ELR (cell line): ENCODE measurements at places on chromosomes 2 and 18.

GRCh38 chr2:127039387-127040031, 67.4 kb downstream of the BIN1 start:
- DNase-seq: no peak

DNA sequence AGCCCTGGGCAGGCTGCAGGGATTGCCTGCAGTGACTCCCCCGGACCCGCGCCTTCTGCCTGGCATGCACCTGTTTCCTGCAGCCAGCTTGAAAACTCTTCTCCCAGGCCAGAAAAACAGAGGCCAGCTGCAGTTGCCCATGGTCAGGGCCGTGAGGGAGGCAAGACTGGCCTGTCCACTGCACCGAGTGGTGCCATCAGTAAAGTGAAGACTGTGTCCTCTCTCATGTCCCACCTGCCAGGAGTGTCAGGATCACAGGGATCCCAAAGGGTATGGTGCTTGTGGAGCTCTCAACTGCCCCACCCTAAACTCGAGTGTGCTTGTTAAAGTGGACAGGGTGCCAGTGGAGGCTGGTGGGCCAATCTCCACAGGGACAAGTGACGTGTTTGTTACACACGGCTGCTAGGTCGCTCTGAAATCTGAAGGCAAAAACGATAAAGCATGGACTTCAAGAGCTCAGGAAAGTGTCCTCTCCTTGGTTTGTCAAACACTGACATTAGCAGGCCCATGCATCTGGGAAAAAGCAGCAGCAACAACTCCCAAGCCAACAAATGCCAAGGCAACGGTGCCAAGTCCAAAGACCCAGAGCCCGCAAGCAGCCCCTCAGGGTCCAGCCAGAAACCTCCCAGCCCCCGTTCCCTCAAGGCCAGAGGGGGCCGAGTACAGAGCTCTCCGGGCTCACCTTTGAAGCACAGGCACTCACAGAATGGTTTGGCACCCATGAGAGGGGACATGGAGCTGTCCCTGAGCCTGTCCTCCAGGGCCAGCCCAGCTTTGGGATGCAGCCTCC, 213.2 kb downstream of the HDAC4 start:
- no peak for DNase-seq

DNA sequence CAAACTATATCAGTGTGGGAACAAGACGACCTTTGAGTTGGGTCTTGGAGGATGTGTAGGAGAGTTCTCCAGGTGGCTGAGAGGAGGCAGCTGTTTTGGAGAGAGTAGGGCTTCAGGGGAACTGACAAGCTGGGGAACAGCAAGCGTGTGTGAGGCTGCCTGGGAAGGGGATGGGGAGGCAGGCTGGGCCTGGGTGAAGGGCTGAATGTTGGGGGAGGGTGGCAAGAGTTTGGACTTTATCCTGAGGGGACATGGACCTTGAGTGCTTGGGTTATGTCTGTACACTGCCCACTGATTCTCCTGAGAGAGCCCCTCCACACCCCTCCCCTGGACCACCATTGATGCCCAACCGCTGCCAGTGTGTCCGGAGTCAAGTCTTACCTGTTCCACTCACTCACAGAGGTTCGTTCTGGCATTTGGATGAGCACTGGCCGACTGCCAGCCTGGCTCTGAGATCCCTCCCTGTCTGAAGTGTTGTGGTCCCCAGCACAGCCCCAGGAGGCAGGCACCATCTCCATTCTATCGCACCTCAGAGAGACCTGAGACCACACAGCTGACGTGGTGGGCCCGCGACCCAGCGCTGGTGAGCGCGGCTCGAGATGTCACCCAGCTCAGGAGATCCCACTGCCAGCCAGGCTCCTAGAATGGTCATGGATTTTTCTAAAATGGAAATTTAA, 59.5 kb downstream of the DCDC2C start:
- no peak for DNase-seq

GRCh38 chr18:46366201-46366600, 262.0 kb downstream of the HAUS1 start:
- DNase-seq: no peak

- DNase-seq: no peak
Measured at GRCh38 chr2:70089983-70090525, 2.8 kb downstream of the PCBP1 start.

DNA sequence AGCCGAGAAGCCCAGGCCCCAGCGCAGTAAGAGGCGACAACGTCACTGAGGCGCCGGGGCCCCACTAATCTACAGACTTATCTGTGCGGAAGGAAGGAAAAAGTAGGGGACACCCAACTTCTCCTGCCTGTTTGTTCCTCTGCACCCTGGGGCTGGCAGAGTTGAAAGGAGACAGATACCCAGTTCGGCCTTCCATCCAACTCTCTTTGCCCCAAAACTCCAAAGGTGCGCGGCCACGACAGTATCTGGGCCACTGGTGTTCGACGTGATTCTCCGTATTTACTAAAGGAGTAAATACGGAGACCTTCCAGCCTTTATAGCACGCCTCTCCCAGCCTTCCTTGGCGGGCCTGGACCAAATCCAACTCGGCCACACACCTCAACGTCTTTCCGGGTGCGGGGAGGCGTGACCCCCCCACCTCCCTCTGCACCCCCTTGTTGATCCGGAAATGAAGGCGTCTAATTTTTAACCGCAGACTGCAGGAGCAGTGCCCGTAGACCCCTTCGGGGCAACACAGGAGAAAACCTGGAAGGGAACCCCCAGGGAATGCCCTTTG, 1.6 kb downstream of the SMAD7 start:
- peak; percentile 68 for DNase-seq

DNA sequence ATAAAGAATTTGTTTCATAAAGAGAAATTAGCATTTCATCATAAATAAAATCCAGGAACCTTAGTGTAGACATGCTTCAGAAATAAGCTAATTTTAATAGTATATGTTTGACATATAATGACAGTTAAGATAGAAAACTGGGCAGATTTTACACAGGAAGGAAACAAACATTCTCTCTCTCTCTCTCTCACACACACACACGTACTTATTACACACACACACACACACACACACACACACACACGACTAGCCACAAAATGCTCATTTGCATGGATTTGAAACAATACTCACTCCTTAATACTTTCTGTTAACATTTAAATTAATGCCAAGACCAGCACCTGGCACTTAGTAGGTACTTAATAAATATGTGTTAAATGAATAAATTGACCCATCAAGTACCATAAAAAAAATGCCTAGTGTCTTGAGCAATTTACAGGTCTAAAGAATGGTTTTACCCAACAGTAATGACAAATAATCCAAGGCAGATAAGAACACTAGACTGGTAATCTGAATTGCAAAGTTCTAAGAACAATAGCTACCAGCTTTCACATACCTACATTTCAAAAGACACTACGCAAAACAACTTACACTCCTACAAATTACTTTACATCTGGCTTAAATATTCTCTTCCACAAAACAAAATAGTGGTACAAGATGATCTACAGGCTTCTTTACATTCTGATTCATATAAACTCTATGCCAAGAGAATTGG, 2.9 kb upstream of the GALNT3 start:
- no peak for DNase-seq

- no peak for DNase-seq
Measured at GRCh38 chr2:29064346-29064715, 10.0 kb downstream of the PCARE start.

- no peak for DNase-seq
Measured at GRCh38 chr2:98771264-98771663, 40.3 kb upstream of the MGAT4A start.

DNA sequence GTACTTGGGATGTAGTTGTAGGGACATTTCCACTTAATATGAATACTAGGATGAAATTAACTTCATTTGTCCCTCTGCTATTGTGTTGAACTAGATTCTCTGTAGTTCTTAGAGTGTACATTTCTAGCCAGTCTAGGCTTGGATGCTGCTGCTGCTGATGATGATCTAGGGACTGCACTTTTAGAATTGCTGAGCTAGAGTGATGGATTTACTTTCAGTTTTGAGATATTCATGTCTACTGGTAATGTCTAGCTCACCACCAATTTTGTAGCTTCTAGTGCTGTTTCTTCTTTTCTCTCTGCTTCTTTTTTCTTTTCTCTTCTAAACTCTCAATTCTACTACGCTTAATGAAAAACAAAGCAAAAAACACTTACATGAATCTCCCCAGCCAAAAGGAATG, 49.4 kb downstream of the MRPS9 start:
- DNase-seq: no peak

DNA sequence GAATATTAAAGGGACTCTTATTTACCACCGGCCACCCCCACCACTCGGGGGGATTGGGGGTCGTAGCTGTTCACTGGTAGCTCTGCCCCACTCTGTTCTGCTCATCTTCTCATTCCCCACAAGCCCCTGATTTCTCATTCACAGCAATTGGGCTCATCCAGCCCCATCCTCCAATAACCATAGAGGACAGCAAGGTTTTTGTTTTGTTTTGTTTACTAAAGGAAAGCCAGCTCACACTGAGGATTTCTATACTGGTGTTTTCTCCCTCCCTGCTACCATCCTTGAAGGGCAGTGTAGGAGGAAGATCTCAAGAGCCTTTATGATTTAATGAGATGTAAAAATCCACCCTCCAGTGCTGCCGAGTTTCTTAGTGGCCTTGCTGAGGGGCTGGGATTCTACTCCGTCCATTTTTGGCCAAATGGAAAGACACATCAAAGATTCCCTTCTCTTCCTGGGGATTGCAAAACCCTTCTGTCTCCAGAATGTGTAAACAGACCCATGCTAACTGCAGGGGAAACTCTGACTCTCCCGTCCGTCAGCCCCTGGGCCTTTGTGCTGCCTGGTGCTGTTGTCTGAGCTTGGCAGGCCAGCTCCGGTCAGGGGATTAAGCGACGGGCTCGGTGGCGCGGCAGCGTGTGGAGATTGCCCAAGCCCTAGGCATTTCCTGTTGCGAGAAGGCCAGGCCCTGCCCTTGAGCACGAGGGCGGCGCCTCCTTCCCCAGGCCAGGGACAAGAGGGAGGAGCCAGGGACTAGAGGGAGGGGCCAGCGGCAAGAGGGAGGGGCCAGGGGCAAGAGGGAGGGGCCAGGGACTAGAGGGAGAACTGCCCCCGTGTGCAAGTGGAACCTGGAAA, 165.0 kb downstream of the ANTXR1 start:
- peak; percentile 95 for DNase-seq

DNA sequence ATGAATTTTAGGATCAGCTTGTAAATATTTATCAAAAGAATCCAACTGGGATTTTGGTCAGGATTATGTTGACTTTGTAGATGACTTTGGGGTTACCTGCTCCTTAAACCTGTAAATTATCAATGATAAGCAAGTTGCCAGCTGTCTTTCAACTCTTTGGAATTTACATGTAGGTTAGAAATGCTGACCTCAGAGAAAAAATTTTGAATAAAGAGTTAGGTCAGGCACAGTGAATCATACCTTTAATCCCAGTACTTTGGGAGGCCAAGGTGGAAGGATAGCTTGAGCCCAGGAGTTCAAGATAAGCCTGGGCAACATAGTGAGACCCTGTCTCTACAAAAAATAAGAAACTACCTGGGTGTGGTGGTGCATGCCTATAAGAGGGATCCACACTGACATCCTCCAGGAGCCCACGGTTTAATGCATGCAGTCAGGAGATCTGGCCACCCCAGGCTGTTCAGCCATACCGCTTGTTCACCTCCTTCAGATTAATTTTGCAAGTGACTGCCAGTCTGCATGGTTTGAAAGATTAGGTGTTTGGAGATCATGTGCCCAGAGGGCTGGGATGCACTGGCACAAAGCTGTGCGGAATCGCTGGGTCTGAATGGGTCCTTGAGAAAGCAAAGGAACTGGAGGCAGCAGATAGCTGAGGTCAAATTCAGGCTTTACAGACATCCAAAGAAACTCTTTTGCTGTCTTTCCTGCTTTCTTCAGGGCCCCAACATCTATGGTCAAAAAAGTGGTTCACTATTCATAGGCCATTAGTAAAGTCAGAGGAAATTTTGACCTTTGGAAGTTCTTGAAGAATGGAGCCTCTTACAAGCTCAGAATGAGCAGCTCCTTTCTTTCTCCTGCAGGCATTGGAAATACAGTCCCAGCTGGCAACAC, 83.4 kb upstream of the TXNDC2 start:
- no peak for DNase-seq

DNA sequence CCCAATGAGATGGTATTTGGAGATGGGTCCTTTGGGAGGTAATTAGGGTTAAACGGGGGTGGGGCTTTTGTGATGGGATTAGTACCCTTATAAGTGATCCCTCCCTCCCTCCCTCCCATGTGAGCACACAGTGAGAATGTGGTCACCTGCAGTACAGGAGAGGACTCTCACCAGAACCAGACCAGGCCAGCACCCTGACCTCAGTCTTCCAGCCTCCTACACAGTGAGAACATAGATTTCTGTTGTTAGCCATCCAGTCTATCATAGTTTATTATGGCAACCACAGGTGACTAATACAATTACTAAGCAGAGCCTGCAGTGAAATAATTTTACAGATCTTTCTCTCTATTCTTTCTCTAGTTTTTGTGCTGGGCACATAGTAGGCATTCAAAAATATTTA, 137.7 kb upstream of the PKDCC start:
- peak; percentile 59 for DNase-seq

GRCh38 chr2:32485399-32485798, 128.6 kb downstream of the BIRC6 start:
- DNase-seq: no peak

- no peak for DNase-seq
Measured at GRCh38 chr2:46422717-46423394, 56.5 kb upstream of the TMEM247 start.

- DNase-seq: peak; percentile 59
Measured at GRCh38 chr18:7572822-7573221, 5.7 kb downstream of the PTPRM start.

- DNase-seq: no peak
Measured at GRCh38 chr18:13180614-13181375, 37.8 kb upstream of the LDLRAD4 start.

- DNase-seq: no peak
Measured at GRCh38 chr2:120132691-120133090, 90.5 kb downstream of the TMEM185B start.

DNA sequence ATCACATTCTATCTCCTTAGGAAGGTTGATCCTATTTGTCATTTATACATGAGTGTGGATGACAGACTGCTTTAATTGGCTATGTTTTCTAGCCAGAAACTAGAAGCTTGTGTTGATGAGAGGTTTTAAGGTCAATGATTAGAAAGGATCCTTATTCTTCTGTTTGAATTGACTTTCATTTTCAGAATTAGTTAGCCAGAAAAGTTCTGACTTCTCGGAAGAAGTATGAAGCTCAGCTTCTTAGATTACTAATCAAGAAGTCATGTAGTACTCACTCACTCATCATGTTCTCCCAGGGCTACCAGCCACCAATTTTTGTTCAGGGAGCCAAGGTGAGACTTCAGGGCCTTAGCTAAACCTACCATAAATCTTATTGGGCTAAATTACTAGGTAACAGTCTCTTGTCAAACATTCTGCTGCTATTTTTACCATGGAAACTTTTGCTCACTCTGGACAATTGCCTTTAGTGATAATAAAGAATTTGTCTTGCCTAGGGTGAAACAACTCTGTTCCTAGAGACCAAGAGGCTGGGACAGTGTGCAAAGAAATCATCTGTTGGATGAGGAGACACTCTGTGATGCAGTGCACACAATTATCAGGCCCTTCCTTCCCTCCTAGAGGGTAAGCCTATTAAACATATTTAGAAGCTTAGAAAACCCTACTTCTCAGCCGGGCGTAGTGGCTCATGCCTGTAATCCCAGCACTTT, 111.6 kb upstream of the DNMT3A start:
- DNase-seq: peak; percentile 25
